T1000 (cell line): ENCODE measurements at places on chromosomes 3 and 15.
A peak's percentile ranks its signal among the peaks of the same experiment; 100 is the strongest.

GRCh38 chr15:100592898-100593297 lies 9.1 kb downstream of the LINS1 start:
- peak; percentile 19 for DNase-seq

- DNase-seq: peak; percentile 34
Observed at GRCh38 chr15:32651229-32651837, 9.8 kb downstream of the SCG5 start.

- DNase-seq: no peak
Observed at GRCh38 chr3:153652076-153652475, 469.1 kb upstream of the ARHGEF26 start.

- no peak for DNase-seq
Observed at GRCh38 chr15:75731248-75732151, 18.9 kb upstream of the CSPG4 start.

DNA sequence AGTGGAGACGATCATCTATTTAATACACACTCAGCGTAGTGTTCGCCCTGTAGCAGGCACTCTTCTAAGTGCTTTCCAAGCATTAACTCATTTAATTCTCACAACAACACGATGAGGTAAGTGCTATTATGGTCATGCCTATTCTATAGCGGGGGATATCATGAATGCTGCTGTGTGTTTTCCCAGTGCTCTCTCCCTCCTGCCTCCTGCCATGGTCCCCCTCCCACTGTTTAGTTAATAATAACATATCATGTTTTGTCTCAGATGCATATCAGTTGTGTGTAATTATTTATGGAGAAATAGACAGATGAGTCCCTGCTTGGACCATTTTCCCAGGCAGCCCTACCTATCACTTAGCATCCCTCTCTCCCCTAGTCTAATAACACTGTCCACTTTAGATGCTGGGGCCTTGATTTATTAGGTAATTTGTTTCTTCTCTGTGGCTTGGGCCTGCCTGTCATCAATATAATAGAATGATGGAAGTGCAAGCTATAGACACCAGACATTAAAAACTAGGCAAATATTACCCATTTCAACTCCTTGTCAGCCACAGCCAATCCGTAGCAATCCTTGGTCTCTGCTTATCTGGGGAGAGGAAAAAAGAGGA lies 122.9 kb upstream of the TLE3 start:
- DNase-seq: no peak

DNA sequence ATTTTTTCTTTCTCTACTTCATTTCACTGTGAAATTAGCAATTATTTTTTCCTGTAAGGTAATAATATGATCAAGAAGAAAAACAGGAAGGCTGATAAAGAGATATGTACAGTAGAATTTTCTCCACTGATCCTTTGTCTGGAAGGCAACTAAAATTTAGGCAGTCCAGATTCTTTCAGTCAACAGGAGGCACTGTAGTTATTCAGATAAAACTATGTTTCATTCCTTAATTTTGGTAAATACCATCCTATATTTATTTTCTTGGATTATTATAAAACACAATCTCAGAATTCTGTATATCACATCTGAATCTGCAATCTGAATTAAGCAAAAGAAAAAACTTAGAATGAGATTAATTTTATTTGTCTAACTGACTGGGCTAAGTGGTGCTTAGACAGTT lies 343.2 kb downstream of the LSAMP start:
- DNase-seq: no peak
